ENCODE measurements at places on chromosomes 4 and X.

- peak; percentile 42 for DNase-seq
These were observed 82.2 kb downstream of the MAML3 start for GRCh38 chr4:140071806-140072205.

- no peak for DNase-seq
These were observed 98.1 kb upstream of the OTUD4 start for GRCh38 chr4:145278341-145279121.

- DNase-seq: no peak
These were observed 438.3 kb upstream of the SPANXN1 start for GRCh38 chrX:144809025-144809424.

- no peak for DNase-seq
These were observed 1037.9 kb upstream of the AGA start for GRCh38 chr4:178480105-178480504.

DNA sequence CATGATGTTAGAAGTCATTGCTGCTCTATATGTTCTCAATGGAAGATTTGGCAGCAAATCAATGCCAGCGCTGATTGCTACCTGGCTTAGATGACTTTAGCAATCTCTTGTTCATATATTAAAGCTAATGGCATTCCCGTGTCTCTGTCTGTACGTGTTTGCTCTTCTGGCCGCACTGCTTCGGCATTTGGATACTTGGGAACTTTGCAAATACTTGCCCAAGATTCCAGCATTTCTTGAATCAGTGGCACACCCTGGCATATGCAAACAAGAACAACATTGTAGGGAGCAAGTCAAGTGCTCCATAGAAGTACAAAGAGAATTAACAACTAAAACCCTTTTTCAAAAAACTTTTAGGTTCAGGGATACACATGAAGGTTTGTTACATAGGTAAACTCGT lies 128.9 kb upstream of the TMEM164 start:
- no peak for DNase-seq

- DNase-seq: no peak
These were observed 71.6 kb upstream of the MAB21L2 start for GRCh38 chr4:150510176-150510865.

DNA sequence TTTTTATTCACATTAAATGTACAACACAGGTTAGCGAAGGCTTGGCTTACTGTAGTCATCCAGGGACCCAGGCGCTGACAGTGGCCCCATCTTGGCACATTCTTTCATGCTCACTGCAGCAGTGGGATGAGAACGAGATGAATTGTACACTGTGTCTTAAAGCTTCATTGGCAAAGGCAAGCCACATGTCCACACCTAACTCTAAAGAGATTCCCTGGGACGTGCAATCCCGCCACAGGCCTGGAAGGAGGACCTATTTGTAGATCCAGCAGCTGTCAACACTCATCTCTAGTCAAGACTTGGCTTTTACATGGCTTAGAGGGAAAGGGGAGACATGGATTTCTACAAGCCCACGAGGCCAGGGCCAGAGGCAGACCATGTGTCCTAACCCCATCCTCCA lies 16.1 kb upstream of the CXCR3 start:
- no peak for DNase-seq

- no peak for DNase-seq
These were observed 201.8 kb downstream of the SOWAHB start for GRCh38 chr4:76696109-76696508.

- DNase-seq: no peak
These were observed 146.8 kb downstream of the KLHL4 start for GRCh38 chrX:87664381-87664780.

DNA sequence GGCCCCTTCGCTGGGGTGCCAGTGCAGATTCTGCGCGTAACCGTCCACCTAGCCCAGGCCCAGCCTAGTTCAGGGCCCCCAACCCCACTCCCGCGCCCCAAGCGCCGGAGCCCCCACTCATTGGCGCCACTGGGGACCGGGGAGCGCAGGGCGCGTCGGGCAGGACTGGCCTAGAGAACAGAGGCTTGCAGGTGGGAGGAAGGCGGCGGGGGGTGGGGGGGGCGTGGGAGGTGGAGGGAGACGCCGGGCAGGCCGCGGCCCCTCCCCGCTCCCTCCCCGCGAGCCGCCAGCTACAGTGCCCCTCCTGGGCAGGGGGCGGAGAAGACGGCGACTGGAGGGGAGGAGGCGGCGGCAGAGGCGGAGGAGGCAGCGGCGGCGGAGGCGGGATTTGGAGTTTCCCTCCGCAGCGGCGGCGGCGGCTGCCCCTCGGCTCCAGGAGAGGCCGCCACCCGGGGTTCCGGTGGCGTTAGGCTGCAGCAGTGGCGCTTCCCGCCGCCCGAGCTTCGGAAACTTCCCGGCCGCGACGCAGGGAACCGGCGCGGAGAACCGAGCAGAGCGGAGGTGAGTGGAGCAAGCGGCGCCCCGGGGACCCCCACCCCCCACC lies 4.8 kb upstream of the DUSP9 start:
- DNase-seq: no peak

Measured in GM10248 (cell line).